Heart left ventricle (tissue), 16 donors: ENCODE measurements at places on chromosomes 2 and 18. TPM values are rescaled to one million over a fixed set of nuclear protein-coding genes. Genes with fewer than 3 reads are reported as not detected.

DNA sequence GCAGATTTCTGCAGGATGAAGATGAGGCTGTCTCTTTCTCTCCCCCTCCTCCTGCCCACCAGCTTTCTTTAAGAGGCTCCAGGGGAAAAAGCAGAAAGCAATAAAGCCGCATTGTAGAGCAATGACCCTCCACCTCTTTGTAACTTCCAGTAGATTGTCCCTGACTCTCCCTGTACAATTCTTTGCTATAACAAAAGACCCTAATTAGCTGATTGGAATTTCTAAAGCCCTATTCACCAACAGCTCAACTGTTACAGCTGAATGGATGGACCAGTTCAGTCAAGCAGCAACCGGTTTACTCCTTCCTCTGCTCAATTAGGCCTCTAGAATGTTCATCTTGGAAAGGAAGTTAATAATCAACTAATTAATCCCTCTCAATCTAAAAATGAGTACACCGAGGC is 301.0 kb downstream of the STK39 start:
- DNase-seq: no peak

Gene CPLX4
- not detected for total RNA-seq

GRCh38 chr2:238915196-238915595 is 67.3 kb downstream of the TWIST2 start:
- no peak for DNase-seq

DNA sequence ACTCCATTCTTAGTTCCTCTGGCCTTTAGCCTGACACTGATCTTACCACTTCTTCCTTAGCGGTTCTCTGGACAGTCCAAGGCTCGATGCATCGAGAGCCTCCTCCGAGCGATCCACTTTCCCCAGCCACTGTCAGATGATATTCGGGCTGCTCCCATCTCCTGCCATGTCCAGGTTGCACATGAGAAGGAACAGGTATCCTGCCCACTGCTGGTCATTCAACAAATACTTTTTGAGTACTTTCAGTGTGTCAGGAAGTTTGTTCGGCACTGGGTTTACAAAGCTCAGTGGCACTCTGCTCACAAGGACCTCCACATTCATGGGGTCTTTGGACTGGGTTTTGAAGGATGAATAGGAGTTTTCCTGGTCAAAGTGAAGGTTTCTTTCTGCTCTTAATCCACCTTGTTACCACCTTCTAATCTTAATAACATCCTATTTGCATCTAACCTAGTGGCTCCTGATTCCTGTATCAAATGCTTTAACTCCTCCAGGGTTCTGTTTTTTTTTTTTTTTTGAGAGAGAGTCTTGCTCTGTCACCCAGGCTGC is 25.8 kb downstream of the GCKR start:
- no peak for DNase-seq

GRCh38 chr2:171086352-171087290 is 74.1 kb downstream of the TLK1 start:
- peak; percentile 27 for DNase-seq

DNA sequence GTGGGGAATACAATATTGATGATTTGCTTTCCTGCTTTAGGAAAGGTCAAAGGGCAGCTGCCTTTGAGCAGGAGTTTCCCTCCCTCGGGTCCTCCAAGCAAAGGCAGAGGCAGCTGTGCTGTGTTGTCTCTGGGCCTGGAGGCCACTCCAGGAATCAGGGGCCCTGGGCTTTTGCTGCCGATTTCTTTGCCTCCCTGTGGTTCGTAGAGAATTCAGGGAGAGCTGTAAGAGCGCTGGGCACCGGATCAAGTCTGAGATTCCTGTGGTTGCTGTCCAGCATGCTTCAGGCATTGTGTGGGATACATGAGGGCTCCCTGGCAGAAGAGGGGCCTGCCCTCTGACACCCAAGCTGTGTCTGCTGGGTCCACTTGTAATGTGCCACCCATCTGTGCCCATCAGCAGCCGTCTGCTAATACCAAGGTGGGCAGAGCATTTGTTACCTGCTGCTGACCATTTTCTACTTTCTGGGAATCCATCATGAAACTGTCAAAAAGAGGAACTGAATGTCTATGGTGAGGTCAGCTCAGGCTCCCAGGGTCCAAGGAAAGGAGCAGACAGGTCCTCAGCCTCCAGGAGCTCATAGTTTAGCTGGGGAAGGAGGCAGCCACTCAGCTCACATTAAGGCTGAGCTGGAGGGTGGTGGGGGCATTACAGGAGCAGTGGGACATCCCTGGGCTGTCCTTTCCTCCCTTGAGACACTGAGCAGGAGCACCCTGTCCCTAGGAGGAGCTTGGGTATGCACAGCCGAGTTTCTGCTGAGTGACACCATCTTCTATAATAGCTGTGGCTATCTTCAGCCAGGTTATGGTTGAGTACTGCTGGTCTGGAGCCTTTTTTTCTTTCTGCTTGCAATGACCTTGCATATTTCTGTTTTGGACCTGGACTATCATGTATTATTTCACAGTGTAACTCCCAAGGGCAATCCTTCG is 68.5 kb downstream of the CTIF start:
- peak; percentile 61 for DNase-seq

Gene LYG1
- total RNA-seq: 0.42 TPM

- no peak for DNase-seq
These were observed 65.3 kb downstream of the STAT1 start for GRCh38 chr2:190948671-190949070.

GRCh38 chr18:76764291-76764901 is 58.0 kb upstream of the ZNF236 start:
- no peak for DNase-seq

GRCh38 chr2:36535099-36535498 is 62.9 kb downstream of the FEZ2 start:
- DNase-seq: no peak

DNA sequence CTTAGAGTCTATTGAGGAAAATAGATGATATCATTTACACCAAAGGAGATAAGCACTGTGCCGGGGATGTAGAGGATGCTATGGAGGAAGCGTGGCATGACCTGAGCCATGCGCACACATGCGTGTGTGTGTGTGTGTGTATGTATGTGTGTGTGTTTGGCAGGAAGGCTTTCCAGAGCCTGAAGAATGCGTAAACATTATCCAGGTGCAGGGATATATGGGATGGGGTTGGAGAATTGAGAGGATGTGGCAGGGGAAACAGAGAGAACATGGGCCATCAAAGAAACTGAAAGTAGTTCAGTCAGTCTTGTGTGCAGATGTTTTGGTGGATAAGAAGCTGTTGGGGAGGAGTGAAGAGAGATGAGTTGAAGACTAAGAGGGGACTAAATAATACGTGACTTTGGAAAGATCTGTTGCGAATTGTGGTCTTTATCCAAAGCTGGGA is 9.3 kb upstream of the STAT1 start:
- no peak for DNase-seq

- peak; percentile 51 for DNase-seq
These were observed 1.3 kb downstream of the VWA3B start for GRCh38 chr2:98088261-98088660.

Gene DUSP19
- total RNA-seq: 13.4 TPM

GRCh38 chr2:169980001-169980400 is 152.7 kb downstream of the UBR3 start:
- no peak for DNase-seq

Gene RFTN2
- total RNA-seq: 3.2 TPM

GRCh38 chr2:24473626-24474025 is 17.4 kb upstream of the NCOA1 start:
- no peak for DNase-seq

Gene REG1B
- total RNA-seq: not detected

DNA sequence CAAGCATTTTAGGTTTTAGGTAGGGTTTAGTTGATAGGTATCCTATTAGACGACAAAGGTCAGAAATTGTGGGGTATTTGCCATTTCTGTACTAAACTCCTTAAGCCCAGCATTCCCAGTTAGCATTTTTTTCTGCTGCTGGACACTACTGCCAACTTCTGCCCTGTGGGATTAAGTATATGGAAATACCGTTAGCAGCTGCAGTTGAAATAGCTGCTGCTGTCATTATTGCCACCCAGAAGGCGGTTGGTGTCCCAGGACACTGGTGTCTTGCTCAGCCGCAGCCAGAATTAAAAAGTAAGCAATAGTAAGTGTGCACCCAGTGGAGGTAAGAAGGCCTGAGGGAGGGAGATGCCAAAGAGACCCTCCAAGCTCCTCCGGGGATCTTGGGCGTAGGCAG is 1.9 kb upstream of the UXS1 start:
- DNase-seq: no peak

- DNase-seq: no peak
These were observed 32.6 kb downstream of the RBKS start for GRCh38 chr2:27857417-27858172.

DNA sequence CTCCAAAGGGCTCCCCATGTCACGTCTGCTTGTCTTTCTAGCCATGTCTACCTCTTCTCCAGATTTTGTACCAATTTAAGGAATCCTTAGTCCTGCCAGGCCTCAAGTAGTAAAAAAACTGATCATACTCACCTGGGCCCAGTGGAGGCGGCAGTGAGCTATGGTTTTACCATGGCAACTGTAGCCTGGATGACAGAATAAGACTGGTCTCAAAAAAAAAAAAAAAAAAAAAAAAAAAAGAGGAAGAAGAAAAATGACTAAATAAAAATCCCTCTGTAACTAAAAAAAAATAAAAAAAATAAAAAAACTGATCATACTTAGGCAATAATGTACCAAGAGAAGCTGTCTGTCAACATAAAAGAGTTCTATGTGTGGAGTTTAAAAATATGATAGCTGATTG is 221.6 kb downstream of the NR4A2 start:
- DNase-seq: no peak

DNA sequence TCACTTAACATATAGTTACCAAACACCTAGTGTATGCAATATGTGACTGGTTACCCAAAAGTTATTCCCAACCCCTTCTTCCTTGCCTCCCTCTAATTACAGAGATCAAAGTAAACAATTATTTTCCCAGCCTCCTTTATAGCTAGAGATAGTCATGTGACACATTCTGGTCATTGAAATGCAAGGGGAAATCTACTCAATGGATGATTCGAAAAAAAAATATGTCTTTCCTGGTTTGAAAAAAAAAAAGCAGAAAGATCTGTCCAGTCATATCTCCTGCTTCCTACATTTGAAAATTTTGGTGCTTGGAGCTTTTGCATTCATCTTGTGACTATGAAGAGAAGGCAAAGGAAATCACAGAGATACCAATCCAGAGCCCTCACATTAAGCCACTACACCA is 27.6 kb upstream of the UGP2 start:
- no peak for DNase-seq

DNA sequence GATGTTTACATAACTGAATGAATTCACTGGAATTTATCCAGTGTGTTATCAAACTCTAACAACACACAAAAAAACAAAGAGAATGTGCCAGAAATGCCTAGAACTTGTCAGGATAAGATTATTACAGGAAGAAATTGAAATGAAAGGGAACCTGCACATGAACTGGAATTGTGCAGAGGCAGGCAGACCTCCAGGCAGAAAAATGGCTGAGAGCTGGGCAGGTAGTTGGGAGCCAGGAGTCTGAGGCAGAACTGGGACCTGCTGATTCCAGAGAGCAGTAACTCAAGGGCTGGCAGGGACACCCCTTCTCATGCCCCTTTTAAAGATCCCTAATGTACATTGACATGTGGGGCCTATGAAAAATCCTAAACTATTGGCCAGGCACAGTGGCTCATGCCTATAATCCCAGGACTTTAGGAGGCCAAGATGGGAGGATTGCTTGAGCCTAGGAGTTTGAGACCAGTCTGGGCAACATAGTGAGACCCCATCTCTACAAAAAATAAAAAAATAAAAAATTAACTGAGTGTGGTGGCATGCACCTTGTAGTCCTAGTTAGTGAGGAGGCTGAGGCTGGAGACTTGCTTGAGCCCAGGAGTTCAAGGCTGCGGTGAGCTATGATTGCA is 674 bp upstream of the SP110 start:
- DNase-seq: no peak

GRCh38 chr2:230410861-230411569 is 5.0 kb upstream of the SP100 start:
- peak; percentile 17 for DNase-seq

Gene QPCT
- total RNA-seq: 3.1 TPM

- DNase-seq: no peak
These were observed 24.2 kb downstream of the TNS1 start for GRCh38 chr2:217978536-217979150.

GRCh38 chr2:160434254-160434948 is 59.2 kb downstream of the RBMS1 start:
- no peak for DNase-seq

DNA sequence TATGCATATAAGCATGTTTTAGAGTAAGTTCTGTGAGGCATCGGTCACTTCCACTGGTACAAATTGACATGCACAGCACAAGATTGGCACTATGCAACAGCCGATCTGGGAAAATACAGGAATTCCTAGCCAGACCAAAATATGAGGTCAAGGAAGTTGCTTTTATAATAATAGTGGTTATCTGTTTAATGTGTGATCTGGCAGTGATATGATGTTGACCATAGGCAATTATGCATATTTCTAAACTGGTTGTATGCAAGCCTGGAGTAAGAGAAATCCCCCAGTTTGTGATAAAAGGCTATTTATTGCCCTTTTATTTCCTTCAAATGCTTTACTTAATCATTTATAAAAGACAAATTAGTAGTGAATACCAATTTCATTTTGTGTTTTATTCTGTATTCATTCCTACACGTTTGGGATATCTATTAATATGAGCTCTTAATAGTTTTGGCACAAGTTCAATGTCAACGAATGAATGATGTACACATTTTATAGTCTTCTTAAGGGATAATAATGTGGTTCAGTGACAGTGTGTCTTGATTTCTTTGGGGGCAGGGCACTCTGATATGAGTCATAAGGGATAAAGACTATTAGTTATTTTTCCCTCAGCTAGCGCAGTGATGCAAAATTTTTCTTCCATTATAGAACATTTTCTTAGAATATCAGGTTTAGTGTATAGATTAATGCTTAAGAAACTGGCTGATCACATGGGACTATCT is 34.7 kb upstream of the ZEB2 start:
- DNase-seq: no peak

GRCh38 chr18:75112186-75113096 is 96.5 kb downstream of the PTGR3 start:
- DNase-seq: no peak

- DNase-seq: no peak
These were observed 78.5 kb downstream of the MAIP1 start for GRCh38 chr2:200033929-200034328.

DNA sequence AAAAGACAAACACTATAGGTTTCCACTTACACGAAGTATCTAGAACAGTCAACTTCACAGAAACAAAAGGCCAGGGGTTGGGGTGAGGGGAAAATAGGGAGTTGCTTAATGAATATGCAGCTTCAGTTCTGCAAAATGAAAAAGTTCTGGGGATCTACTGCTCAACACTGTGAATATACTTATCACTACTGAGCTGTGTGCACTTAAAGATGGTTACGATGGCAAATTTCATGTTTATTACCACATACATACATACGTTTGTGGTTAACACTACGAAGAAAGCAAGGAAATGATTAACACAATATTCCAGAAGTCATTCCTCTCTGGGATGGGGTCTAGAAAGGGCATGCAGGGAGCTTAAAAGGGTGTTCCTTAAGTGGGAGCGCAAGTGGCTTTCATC is 19.3 kb downstream of the MBOAT2 start:
- DNase-seq: no peak

GRCh38 chr18:37306432-37306831 is 259.2 kb downstream of the CELF4 start:
- no peak for DNase-seq
